ENCODE measurements at places on chromosomes 3 and 15. TPM values are rescaled to one million over a fixed set of nuclear protein-coding genes. Genes with fewer than 3 reads are reported as not detected.
A peak's percentile ranks its signal among the peaks of the same experiment; 100 is the strongest.

Gene MIX23
- polyA plus RNA-seq, result 8.2 TPM

- DNase-seq, result no peak
Measured at GRCh38 chr3:25962255-25962654, 172.4 kb downstream of the OXSM start.

DNA sequence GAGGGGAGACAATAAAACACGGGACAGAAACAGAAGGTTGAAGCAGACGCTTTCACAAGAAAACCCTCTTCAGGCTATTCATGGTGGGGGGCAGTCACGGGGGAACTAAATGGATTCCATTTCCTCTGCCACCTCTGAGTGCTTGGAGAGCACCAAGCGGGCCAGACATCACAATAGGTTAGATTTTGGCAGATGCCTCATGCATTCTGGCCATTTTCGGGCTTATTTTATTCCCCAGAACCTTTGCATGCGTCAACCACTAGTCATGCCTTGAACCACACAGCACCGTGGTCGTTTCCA is 82.2 kb downstream of the RORA start:
- DNase-seq, result no peak

GRCh38 chr15:37020852-37021251 is 79.5 kb downstream of the MEIS2 start:
- no peak for DNase-seq

DNA sequence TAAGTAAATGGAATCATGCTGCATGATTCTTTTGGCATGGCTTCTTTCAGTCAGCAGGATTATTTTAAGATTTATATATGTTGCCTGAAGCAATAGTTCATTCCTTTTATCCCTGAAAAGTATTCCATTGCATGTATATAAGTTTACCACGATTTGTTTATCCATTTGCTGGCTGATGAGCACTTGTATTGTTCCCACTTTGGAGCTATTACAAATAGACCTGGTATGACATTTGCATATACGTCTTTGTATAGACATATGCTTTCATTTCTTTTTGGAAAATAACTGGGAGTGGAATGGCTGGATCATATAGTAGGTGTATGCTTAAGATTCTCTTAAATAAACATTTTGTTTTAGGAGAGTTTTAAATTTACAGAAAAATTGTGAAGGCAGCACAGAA is 79.3 kb upstream of the CBLB start:
- no peak for DNase-seq

DNA sequence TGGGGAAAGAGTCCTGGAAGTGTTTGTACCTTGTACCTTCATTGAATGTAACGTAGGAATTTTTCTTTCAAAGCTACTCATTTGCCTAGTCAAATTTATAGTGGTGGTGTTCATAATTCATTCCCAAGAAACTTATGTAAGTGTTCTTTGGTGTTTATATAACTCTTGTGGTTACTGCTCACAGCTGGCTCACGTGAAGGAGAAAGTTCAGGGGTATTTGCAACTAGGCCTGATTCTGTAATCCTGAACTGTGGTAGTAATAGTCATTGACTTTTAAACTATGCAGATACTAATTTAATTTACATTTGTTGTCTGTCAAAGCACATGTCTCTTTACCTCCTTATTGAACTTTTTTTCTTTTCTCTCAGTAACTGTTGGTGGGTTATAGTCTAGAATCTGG is 50.5 kb upstream of the TEX264 start:
- no peak for DNase-seq

DNA sequence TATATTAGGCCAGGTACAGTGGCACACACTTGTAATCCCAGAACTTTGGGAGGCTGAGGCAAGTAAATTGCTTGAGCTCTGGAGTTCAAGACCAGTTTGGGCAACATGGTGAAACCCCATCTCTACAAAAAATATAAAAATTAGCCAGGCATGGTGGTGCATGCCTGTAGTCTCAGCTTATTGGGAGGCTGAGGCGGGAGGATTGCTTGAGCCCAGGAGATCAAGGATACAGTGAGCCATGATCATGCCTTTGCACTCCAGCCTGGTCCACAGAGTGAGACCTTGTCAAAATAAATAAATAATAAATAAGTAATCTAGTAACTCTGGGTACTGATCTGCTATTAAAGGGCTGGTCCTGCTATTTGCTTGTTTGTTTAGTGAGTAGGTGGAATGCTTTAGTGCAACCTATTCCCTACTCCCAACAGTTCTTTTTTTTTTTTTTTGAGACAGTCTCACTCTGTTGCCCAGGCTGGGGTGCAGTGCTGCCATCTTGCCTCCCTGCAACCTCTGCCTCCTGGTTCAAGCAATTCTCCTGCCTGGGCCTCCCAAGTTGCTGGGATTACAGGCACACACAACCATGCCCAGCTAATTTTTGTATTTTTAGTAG is 9.1 kb upstream of the INO80 start:
- no peak for DNase-seq

GRCh38 chr15:90101130-90101968 is 919 bp downstream of the IDH2 start:
- peak; percentile 53 for DNase-seq

GRCh38 chr3:189349772-189350171 is 178.0 kb downstream of the TPRG1 start:
- DNase-seq, result no peak
